Mucosa of gallbladder (tissue), 1 donor: ENCODE measurements at places on chromosomes 5 and 9. TPM values are rescaled to one million over a fixed set of nuclear protein-coding genes. Genes with fewer than 3 reads are reported as not detected.

GRCh38 chr5:39274398-39275085, 55.2 kb upstream of the FYB1 start:
- DNase-seq = no peak

GRCh38 chr5:111063709-111064322, 7.7 kb upstream of the TSLP start:
- DNase-seq = no peak

- no peak for DNase-seq
Measured at GRCh38 chr5:106865279-106865678, 805.5 kb downstream of the EFNA5 start.

CARTPT gene
- total RNA-seq = 0.23 TPM

DNA sequence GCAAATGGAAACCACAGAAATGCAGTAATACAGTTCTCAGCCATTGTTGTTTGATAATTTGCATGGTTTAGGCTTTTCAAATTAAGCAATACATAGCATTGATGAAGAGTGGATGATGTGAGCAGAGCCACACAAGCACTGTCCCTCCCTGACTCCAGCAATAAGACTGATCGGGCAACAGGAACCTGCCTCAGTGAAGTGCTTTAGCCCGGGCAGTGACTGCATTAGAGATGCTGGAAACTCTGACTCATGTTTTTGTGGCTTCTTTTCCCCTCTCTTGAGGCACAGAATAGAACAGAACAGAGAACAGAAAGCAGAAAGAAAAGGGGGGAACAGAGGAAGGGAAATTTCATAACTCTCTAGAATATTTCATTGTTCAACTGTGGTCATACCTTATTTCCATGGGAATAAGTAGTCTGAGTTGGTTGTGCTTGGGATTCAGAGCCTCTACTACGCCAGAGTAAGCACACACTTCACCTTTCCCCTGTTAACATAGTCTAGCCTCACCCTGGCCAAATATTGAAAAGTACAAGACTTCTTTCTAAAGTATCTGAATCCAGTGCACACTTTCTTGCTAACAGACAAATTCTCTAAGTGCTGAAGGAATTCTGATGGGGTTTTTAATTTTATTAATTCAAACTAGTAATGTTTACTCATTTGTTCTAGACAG, 164.8 kb upstream of the VCAN start:
- DNase-seq = peak; percentile 43

GRCh38 chr5:65803699-65804391, 81.8 kb downstream of the NLN start:
- no peak for DNase-seq

DNA sequence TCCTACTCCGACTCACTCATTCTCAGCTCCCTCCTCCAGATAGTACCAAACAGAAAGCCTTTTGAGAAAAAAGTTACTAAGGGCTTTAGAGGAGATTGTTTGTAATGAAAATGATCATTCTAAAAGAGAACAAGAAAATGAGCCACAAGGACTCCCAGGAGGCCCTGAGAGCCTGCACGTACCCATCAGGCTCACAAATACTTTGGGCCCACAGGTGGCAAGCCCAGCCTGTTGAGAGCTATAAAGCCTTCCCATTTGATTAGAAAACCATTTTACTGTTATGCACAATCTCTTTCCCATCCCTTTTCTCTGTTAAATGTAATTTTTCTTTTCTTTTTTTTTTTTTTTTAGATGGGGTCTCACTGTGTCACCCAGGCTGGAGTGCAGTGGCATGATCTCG, 136.1 kb downstream of the LHFPL2 start:
- no peak for DNase-seq
